ENCODE measurements at places on chromosomes 11 and 22.
A peak's percentile ranks its signal among the peaks of the same experiment; 100 is the strongest.

GRCh38 chr11:75650167-75650723 is 18.6 kb downstream of the MAP6 start:
- DNase-seq, result no peak

DNA sequence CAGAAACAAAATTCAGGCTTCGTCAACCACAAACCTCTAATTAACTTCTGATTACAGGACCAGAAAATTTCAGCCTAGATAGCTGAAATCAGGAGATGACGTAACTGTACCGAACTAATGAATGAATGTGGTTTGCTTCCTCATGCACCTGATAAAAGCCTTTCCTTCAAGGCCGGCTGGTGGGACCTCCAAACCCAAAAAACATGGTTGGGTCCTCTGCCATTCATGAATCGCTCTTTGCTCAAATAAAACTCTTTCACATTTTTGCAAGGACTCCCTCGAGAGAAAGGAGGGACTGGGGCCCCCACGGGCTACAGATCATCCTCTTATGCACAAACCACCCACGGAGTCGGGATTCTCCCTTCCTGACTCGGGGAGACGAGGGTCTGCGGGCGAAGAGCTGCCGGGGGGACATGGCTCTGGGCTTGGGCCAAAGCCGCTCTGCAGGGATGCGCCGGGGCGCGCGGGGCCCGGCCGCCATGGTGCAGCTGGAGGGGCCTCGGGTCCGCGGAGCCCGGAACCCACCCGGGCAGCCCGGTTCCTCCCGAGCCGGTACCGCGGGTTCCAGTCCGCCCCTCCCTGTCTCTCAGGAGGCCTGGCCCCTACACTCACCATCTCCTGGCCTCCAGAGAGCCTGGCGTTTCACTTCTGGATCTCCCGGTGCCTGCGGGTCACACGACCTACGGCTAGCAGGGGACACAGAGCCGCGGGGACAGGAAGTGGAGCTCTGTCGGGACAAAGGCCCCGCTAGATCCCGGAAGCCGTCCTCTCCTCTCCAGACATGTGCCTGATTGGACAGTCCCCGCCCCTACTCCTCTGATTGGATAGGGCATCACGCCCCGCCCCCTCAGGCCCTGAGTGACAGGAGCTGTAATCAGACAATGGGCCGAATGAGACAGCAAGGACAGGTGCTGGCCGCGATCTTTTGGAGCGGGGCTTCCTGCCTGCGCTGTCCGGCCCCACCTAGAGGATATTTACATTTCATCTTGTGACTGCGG is at the start of gene ZNF195:
ZNF195 (minus strand) TSS at position 721 of the 998 bp plus-strand sequence; CDS start at position 615, 106 bp downstream.
- DNase-seq, result peak; percentile 99

DNA sequence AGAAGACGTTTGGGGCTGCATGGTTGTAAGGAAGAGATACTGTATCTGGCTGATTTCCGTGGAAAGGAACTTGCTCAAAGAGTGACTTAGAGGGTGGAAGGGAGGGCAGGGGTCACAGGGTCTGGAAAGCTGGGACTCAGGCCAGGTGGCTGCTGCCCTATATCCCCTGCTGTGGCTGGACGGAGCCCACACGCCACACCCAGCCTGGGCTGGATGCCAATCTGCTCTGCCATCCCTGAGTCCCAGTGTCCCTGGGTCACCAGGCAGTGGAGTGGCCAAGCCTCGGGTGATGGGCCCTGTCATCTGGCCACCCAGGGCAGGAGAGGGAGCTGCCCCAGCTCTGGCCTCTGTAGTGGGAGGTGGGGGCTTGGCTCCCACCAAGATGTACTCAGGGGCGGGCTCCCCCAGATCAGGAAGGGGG is 26.5 kb upstream of the KRTAP5-7 start:
- DNase-seq, result peak; percentile 20

GRCh38 chr11:128303383-128303782 is 284.0 kb downstream of the ETS1 start:
- no peak for DNase-seq

- peak; percentile 94 for DNase-seq
Observed at GRCh38 chr22:29030618-29031226, 30.9 kb downstream of the C22orf31 start.

DNA sequence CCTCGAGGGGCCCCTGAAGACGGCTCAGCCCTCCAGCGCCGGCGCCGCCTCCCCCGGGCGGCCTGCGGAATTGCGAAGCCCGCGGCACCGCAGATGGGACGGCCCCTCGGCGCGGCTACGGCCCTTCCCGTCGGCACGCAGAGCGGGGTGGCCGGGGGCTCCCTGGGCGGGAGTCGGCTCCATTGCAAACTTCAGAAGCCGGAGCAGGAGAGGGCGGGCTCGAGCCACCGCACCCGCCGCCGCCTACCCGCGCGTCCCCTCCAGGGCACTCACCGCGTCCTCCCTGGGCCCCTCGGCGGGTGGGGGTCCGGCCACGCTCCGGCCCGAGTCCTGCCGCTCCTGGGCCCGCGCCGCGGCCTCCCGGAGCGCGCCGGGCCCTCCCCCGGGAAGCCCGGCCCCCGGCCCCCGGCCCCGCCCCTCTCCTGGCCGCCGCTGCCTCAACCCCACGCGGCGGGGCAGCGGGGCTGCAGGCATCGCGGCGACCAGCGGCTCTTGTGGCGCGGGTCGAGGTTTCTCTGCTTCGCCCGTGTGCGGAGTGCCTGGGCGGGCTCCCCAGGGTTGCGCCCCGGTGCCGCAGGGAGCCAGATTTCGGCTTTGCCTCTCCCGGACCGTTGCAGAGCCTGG is at the start of gene PACSIN3:
PACSIN3 (minus strand) TSS at position 359 of the 624 bp plus-strand sequence. CDS start 3,707 bp downstream, outside the sequence.
- DNase-seq, result peak; percentile 71
